ENCODE measurements at places on chromosomes 4 and X. TPM values are rescaled to one million over a fixed set of nuclear protein-coding genes. Genes with fewer than 3 reads are reported as not detected.

IRS4 gene
- total RNA-seq, result 7.9 TPM

RAB9B gene
- total RNA-seq, result 0.30 TPM

DNA sequence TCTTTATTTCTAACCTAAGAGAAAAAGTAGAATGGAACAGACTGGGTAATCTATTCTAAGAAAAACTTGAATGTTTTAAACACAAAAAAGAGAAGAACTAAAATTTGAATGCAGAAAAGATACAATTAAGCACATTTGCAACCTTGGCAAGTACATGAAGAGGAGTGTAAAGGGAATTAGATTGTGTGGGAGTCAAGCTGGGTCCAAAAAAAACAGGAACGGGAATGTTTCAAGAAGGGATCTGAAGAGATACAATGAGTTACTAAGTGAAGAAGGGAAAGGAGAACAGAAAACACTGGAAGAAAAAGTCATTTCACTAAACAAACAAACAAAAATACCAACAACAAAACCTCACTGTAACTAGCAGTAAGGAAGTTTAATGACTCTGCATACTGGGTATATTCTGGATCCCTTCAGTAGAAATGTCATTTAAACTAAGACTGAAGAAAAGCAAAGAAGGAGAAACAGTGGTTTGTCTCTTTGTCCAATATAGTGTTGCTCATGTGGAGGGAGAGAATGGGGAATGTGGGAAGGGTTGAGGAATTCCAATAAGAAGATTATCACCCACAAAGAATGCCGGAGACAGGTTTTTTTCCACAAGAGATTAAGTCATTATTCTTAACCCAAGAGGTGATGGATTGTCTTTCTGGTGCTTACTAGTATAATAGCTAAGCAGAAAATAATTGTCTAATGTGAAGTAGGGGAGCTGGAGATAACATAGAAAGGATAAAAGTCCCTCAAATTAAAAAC lies 50.4 kb upstream of the PTPN13 start:
- no peak for DNase-seq

DNA sequence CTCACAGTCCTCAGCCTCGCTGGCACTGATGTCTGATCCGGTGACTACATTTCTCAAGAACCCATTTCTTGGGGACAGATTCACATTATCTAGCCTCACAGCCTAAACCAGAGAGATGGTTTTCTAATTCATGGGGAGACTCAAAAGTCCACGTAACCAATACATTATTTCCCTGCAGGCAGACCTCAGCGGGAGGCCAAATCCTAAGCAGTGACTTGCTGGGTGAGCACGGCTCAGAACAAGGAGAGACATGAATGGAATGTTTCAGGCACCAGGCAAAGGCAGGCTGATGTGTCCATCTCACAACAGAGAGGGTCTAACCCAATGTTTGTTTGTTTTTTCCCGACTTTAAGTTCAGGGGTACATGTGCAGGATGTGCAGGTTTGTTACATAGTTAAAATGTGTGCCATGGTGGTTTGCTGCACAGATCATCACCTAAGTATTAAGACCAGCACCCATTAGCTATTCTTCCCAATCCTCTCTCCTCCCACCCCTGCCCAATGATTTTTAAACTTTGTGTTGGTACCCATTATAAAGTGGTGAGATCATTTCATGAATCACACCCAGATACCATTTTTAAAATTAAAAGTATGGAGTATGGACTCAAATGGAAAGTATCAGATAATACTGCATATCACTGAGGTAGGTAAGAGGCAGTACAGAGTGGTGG lies 53.3 kb downstream of the SCD5 start:
- DNase-seq, result no peak

DNA sequence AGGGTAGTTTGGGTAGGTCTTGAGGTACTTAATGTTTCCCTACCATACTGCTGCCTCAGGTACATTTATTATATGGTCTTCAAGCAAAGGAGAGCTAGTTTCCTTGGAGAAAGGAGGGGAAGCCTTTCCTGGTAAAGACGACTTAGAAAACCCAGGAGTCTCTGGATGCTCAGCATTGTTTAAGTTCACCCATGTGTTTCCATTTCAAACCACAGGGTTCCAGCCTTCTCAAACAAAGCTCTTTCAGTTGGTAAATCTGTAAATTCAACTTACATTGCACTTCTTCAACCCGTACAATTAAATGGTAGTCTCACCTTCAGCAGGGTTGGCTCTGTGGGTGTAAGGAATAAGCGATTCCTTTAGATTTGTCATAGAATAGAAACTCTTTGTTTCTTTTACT lies 111.9 kb upstream of the UNC5C start:
- peak; percentile 4 for DNase-seq

- no peak for DNase-seq
Measured at GRCh38 chr4:108851366-108851765, 88.5 kb upstream of the ETNPPL start.

MND1 gene
- 32.1 TPM for total RNA-seq

GRCh38 chrX:41543668-41544067 lies 96.5 kb downstream of the NYX start:
- DNase-seq, result no peak

GRCh38 chr4:123651066-123651465 lies 254.5 kb downstream of the SPRY1 start:
- no peak for DNase-seq

MAP7D2 gene
- 0.45 TPM for total RNA-seq

DNA sequence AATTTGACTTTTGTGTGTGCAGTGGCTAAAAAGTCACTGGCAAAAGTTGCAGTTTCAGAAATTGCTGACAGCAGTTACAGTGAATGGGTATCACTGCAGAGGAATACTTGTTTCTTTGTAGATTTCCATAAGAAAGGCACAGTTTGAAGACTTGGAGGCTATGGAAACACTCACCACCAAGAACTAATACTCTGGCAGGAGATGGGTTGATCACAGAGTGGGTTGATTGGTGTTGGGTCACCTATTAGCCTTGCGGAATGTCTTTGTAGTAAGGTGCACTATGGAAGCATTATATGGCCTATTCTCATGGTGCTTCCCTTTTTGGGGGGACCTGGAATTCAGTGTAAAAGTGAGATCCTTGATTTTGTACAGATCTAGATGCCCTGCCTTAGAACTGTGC lies 502.8 kb downstream of the CFAP47 start:
- DNase-seq, result peak; percentile 26

LONRF3 gene
- 0.10 TPM for total RNA-seq

- DNase-seq, result no peak
Measured at GRCh38 chrX:13144927-13145655, 100.7 kb upstream of the FAM9C start.

DNA sequence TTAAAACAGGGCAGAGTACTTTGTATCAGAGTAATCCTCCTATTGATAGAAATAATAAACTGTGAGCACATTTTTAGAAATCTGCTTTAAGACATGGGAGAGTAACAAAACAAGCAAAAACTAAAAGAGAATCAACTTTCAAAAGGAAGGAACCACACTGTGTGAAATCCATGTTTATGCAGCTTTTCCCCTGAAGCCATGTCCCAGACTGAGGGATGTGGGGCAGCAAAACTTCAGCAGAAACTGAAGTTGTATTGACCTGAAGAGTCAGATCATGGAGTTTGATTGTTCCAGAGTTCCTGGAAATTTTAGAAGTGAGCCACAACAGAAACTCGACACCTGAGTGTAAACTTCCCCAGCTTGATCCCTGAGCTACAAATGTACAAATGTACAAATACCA lies 53.2 kb downstream of the COMMD8 start:
- DNase-seq, result no peak

- DNase-seq, result peak; percentile 91
Measured at GRCh38 chrX:41334363-41335197, 618 bp downstream of the DDX3X start.

ENPEP gene
- total RNA-seq, result 0.44 TPM

GRCh38 chr4:94420356-94420755 lies 31.4 kb upstream of the PDLIM5 start:
- no peak for DNase-seq

SYTL4 gene
- 1.2 TPM for total RNA-seq

GRCh38 chr4:13963601-13964000 lies 336.1 kb upstream of the BOD1L1 start:
- DNase-seq, result no peak

ADH1A gene
- total RNA-seq, result not detected

MAGEA10 gene
- total RNA-seq, result not detected

DNA sequence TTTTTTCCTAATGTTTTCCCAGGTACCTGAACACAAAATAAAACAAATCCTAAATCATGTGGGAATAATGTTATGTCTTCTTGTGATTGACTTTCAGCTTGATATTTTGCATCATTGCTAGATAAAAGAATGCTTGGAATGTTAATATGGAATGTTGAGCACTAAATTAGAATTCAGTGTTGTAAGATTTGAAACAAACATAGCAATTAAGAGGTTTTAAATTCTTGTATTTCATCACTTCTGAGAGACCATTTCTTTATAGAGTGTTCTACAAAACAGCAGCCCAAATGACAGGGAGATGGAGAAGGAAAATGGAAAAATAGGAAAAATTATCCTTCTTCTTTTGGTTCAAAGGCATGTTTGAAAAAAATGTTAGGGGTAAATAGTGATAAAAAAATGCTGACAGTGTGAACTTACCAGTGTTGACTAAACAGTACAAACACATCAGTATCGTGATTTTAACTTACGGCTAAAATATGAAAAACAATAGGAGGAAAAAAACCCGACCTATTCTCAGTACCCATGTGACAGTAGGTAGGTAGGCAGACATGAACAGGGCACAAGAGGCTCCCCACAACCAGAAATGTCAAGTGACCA lies 102.6 kb upstream of the PDE5A start:
- no peak for DNase-seq

GRCh38 chr4:11427121-11427996 lies 1.3 kb downstream of the HS3ST1 start:
- DNase-seq, result peak; percentile 68

DNA sequence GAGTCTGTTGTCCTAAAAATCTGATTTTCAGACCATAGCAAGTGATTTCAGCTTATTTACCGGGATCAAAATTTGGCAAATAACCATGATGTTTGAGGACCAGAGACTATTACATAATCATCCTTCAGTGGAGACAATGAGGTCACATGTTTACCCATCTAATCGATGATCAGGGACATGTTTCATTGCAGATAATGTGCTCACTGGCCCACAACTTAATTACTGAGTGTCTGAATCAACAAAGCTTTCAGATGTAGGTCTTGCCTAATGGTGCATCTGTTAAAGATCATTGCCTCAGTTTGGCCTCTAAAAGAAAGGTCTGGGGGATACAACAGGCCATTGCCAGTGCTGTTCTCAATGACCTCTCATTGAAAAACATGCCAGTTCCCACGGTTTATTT lies 42.8 kb upstream of the KLHL34 start:
- no peak for DNase-seq

DNA sequence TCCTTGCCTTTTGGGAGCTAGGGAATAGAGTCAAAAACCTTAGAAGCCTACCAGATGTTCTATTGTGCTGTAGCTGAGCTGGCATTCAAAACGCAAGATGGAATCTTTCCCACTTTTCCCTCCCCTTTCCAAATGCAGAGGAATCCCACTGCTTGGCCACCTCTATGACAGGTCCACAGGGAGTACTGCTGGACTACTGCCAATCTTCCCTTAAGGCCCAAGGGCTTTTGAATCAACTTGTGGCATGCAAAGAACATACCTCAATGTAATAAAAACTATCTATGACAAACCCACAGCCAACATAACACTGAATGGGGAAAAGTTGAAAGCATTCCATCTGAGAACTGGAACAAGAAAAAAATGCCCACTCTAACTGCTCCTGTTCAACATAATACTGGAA lies 139.2 kb upstream of the AGTR2 start:
- no peak for DNase-seq

GRCh38 chrX:22192419-22193060 lies 80.2 kb upstream of the CBLL2 start:
- peak; percentile 30 for DNase-seq

PDLIM3 gene
- total RNA-seq, result 2.7 TPM

GRCh38 chr4:122842984-122843531 lies 16.4 kb downstream of the FGF2 start:
- DNase-seq, result no peak

DNA sequence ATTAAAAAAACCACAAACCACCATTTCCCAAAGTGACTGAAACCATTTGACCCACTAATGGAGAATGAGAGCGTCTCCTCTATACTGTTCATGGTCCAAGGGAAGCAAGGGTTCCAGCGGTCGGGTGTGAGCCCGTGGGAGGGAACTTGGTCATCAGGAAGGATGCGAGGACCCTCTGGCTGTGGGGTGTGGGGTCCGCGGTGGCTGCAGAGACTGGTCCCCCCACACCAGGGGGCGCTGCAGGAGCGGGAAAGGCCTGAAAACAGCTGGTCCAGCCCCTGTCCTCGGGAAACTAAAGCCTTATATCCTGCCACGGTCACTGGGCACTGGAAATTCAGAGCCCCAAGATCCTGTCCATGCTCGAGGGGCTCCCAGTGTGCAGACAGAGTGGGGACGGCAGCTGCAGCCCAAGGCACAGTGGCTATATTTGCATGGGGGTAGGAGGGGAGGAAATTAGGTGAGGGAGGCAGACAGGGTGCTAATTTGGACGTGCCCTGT lies 4.3 kb downstream of the BLOC1S4 start:
- DNase-seq, result peak; percentile 97

DNA sequence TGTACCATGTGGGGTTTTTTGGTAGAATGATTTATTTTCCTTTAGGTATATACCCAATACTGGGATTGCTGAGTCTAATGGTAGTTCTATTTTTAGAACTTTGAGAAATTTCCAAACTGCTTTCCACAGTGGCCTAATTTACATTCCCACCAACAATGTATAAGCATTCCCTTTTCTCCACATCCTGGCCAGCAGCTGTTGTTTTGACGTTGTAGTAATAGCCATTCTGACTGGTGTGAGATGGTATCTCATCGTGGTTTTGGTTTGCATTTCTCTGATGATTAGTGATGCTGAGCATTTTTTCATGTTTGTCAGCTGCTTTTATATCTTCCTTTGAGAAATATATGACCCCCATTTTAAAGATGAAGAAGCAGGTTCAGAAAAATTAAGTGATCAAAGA lies 153.7 kb downstream of the CBR4 start:
- no peak for DNase-seq

TIMP1 gene
- 59.6 TPM for total RNA-seq

DNA sequence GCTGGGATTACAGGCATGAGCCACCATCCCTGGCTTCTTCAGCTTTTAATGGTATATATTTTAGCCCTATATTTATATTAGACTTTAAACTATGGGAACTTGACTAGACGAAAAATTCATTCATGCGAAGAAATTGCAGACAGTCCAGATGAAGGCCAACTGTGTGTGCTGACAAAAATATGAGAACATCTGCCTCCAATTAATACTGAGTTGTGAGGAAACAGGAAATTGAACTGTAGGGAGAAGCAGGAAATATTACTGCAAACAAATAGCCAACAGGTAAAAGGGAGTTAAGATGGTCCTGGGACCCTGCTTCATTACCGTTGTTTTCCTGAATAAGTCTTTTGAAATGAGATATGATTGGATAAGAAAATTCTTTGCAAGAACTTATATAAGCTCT lies 26.3 kb downstream of the MGARP start:
- DNase-seq, result no peak

GRCh38 chr4:123443401-123444289 lies 47.0 kb downstream of the SPRY1 start:
- peak; percentile 39 for DNase-seq

GRCh38 chr4:110510955-110511544 lies 35.1 kb downstream of the ENPEP start:
- no peak for DNase-seq

APLN gene
- total RNA-seq, result 0.44 TPM

MAGEA11 gene
- total RNA-seq, result 0.18 TPM

Data from H7 (cell line).